ENCODE measurements at places on chromosomes 6 and 20.

- DNase-seq: peak; percentile 39
These were observed 544 bp upstream of the ACAT2 start for GRCh38 chr6:159761129-159761872.

DNA sequence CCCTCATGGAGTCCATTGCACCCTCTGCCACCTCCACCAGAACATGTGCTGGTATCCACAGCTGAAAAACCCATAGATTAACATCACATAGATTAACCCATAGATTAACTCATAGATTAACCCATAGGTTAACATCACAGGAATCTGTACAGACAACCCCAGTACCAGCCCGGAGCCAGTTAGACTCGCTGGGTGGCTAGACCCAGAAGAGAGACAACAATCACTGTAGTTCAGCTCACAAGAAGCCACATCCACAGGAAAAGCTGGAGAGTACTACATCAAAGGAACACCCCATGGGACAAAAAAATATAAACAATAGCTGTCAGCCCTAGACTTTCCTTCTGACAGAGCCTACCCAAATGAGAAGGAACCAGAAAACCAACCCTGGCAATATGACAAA lies 25.1 kb downstream of the SERPINB9 start:
- DNase-seq: no peak

GRCh38 chr6:3789896-3790558 lies 38.5 kb upstream of the PXDC1 start:
- no peak for DNase-seq

GRCh38 chr20:36110994-36111393 lies 43.5 kb upstream of the EPB41L1 start:
- DNase-seq: no peak

GRCh38 chr20:17735206-17735804 lies 35.5 kb downstream of the BANF2 start:
- no peak for DNase-seq

- DNase-seq: no peak
These were observed 59.8 kb downstream of the CDH4 start for GRCh38 chr20:61311656-61312387.

GRCh38 chr6:21193790-21194475 lies 399.6 kb upstream of the SOX4 start:
- peak; percentile 32 for DNase-seq

DNA sequence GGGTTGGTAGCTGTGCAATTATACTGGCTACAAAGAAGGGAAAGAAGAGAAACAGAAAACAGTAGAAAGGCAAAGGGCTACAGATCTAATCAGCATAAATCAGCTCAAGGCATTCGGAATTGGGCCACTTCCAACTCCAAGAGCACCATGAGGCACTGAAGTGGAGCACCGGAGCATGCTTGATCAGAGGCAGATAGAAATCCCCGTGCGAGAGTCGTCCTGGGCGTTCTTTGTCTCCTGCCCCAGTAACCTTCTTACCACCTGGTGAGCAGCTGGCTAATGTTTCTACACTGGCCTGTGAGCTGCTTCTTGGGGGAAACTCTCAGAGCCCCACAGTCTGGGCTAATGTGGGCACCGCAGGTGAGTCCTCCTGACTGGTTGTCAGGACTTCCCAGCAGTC lies 16.7 kb downstream of the NEDD9 start:
- DNase-seq: no peak

GRCh38 chr6:116450769-116451740 lies 10.1 kb upstream of the CALHM6 start:
- peak; percentile 68 for DNase-seq

GRCh38 chr20:16423311-16424212 lies 149.7 kb downstream of the KIF16B start:
- no peak for DNase-seq

DNA sequence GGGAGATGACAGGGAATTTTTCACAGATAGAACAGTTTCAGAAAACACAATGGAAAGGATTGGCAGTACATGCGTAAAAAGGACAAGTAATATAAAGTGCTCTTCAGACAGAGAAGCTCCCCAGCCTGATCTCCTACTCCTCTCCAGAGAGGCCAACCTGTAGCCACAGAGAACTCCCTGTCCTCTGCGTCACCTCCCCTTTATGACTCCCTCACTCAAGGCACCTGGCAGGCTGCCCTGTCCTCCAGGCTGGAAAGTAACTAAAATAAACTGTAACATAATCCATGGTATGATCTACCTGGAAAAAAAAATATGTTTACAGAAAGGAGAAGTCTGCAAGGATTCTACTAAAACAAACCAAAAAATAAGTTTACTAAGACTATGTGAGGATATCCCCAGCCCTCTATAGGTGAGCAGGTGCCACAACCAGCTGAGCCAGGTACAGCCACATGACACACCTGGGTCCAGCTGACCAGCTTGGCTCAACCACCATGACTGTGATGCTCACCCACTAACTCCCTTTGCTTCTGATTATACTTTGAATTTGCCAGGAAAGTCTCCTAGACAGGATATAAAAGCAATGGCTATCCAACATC lies 29.2 kb downstream of the MBOAT1 start:
- DNase-seq: no peak

All from suppressor macrophage treated with lipopolysaccharide for 4 hours (primary cell).